ENCODE measurements at places on chromosomes 13 and 19. TPM values are rescaled to one million over a fixed set of nuclear protein-coding genes. Genes with fewer than 3 reads are reported as not detected.

- no peak for DNase-seq
These were observed 62.8 kb downstream of the FGF9 start for GRCh38 chr13:21733475-21734263.

The KCNN1 gene
- not detected for total RNA-seq

The PLD3 gene
- 56.1 TPM for total RNA-seq

GRCh38 chr19:44741841-44742329, 6.6 kb upstream of the BCL3 start:
- DNase-seq = no peak

DNA sequence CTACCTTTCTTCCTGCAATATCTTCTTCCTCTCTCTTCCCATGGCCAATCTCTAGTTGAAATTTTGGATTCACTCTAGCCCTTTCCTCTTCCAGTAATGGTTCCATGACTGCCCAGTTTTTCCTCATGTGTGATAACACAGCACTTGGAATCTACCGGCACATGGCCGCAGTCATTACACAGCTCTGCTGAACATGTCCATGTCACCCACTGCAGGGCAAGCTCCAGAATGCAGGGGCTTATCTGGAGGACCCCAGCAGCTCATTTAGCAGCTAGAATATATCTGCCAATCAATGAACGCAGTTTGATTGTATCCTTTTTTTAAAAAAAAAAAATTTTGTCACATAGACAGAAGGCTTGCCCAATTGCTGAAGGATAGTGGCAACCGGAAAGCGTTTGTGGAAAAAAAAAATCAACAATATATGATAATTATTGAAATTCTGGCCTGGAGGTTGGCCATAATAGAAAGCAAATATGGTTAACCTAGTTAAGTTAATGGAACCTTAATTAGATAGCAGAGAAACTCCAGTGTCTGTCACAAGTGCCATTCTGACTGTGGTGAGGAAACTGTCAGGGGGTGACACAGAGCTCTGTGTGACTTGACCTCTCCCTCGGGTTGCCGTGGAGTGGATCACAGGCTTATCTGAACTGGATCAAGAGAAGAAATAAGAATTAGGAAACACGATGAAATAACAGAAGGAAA, 426.7 kb downstream of the LIG4 start:
- no peak for DNase-seq

The MOB3A gene
- 96.4 TPM for total RNA-seq

The PNMA8B gene
- 0.19 TPM for total RNA-seq

The PLPP2 gene
- 0.64 TPM for total RNA-seq

DNA sequence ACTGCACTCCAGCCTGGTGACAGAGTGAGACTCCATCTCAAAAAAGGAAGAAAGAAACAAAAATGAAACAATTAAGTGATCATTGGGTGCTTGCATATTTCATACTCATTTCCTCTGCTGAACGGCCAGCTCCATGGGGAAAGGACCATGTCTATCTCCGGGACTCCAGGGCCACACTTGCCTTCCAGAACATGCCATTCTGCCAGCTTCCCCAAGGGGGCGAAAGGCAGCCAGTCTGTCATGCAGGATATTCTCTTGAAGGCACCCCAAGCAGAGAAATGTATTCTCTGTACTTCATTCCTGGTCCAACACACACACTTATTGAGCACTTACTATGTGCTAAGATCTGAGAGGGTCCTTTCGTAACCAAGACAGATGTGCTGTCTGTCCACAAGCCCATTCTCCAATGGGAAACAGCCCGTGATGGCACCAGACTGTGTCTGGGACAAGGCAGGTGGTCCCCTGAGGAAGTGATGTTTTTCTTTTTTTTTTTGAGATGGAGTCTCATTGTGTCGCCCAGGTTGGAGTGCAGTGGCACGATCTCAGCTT, 10.2 kb upstream of the CARM1 start:
- DNase-seq = peak; percentile 16

Measured in CD4-positive, alpha-beta T cell (primary cell).